Pons (tissue), 1 donor: ENCODE measurements at places on chromosomes 13 and 19.
A peak's percentile ranks its signal among the peaks of the same experiment; 100 is the strongest.

DNA sequence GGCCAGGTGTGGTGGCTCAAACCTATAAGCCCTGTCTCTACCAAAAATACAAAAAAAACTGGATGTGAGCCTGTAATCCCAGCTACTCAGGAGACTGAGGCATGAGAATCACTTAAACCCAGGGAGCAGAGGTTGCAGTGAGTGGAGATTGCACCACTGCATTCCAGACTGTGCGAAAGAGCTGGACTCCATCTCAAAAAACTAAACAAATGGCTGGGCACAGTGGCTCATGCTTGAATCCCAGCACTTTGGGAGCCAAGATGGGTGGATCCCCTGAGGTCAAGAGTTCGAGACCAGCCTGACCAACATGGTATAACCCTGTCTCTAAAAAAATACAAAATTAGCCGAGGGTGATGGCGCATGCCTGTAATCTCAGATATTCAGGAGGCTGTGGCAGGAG lies 34.9 kb upstream of the ZNF83 start:
- no peak for DNase-seq

DNA sequence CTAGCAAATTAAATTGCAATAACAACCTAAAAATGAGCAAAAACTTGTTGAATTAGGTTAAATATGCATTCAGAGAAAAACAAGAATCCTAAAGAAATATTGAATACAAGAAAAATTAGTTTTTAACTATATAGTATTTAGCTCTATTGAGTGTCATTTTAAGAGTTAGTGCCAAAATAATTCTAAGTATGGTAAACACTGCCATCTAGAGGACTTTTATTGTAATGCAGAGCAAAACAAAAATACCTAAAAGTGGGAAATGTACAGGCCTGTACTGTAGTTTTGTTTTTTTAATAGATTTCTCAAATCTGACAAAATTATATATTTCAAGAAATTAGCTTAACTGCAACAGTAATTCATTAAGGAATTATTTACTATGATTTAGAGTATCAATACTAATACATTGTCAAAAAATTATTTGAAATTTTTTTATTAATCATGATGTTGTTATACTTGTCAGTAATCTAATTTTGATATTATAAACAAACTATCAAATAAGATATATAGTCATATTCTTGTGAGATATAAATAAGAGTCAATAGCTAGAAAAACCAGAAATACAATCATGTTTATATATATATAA lies 8.2 kb upstream of the PCDH9 start:
- peak; percentile 73 for DNase-seq

GRCh38 chr19:28103921-28104320 lies 1109.0 kb downstream of the UQCRFS1 start:
- DNase-seq: no peak

GRCh38 chr19:5559804-5560133 lies 8.0 kb downstream of the TINCR start:
- DNase-seq: no peak

DNA sequence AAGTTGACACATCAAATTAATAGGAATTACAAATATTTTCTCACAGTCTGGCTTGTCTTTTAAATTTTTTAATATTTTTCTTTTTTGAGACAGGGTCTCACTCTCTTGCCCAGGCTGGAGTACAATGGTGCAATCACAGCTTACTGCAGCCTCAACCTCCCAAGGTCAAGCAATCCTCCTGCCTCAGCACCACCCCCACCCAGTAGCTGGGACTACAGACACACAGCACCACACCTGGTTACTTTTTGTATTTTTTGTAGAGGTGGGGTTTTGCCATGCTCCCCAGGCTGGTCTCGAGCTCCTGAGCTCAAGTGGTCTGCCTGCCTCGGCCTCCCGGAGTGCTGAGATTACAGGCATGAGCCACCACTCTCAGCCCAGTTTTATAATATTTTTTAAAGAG lies 72.0 kb downstream of the SPATA13 start:
- no peak for DNase-seq

GRCh38 chr19:3363841-3364500 lies 2.4 kb upstream of the NFIC start:
- no peak for DNase-seq

- DNase-seq: no peak
Measured at GRCh38 chr13:110542169-110542796, 19.2 kb downstream of the RAB20 start.

- DNase-seq: no peak
Measured at GRCh38 chr13:101979825-101980224, 422.0 kb downstream of the FGF14 start.

DNA sequence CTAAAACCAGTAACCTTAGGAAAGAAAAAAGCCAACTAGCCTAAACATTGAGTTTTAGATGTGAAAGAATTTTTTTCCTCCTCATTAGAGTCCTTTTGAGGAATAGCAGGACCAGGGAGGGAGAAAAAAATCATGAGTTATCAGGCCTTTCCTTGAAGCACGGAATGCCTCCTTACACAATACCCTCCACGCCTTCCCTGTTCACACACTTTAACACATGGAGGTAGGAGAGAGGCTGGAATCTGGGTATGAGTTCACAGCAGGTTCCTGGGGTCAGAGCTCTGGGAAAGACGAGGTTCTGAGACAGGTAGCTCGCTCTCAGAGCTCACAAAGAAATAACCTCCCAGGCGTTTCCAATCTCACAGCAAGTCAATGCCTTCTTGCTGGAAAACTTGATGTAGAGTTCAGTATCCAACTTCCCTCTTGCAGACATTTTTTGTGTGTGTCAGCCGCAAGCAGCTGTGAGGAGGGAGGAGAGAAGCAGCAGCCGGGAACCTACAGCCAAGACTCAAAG lies 716 bp downstream of the ZNF573 start:
- peak; percentile 0 for DNase-seq

- no peak for DNase-seq
Measured at GRCh38 chr13:79802389-79803085, 321.6 kb downstream of the NDFIP2 start.

DNA sequence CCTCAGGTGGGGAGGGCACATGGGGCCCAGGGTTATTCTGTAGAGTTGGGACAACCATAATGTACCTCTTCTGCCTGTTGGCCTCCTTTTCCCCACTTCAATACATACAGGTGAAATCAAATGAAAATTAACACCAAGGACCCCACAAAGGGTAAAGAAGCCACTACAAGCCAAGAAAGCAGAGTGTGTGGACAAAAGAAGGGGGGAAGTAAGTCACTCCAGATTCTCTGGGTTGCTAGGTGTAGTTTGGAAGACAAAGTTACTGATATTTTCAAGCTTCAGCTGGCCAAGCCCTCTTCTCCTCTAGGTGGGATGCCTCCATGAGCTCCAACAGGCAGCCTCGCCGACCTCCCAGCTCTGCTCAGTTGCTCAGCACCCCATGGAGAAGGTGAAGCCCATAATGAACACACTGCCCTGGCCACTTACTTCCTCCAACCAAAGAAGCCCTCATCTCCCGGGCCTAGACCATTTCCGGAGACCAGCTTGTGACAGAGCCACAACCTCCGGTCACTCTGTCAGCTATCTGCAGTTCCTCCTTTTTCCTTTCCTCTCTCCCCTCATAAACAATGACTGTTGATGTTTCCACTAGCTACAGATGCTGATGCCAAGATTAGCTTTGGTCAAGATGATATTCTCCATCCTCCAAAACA lies 66.8 kb upstream of the MED4 start:
- peak; percentile 85 for DNase-seq
